ENCODE measurements at places on chromosomes 5 and 9.
A peak's percentile ranks its signal among the peaks of the same experiment; 100 is the strongest.

- no peak for ATAC-seq
Observed at GRCh38 chr5:162068412-162068811, 839 bp downstream of the GABRG2 start.

DNA sequence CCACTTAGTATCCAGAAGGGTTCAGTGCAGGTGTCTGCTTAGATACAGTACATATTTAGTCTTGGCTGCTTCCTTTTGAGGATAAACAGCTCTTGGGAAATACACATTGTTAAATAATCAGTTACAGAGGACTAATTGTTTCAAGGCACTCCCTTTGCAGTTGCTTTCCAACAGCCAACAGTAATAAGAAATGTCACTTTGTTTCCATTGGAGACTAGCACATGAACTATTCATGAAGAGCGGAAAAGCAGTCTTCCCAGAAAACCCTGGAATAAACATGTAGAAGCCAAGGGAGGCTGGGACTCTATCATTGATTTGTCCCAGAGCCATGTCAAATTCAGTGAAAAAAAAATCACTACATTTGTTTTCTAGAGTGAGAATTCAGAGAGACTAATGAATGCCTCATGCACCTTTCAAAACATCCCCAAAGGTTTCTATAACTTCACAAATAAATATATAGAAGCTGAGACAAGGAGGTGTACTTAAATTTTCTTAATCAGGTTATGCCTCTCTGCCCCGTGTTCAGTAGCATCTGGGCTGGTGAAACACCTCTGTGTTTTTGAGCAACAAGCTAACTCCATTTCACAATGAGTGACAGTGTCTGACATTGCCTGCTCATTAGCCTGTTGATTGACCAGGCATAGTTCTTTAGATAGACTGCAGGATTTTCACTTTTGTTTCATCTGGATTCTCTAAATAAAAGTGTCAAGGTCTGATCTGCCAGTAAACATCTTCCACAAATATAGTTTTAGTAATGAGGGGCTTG is 271.5 kb downstream of the ARRDC3 start:
- no peak for ATAC-seq

- no peak for ATAC-seq
Observed at GRCh38 chr5:36656556-36656955, 50.1 kb downstream of the SLC1A3 start.

DNA sequence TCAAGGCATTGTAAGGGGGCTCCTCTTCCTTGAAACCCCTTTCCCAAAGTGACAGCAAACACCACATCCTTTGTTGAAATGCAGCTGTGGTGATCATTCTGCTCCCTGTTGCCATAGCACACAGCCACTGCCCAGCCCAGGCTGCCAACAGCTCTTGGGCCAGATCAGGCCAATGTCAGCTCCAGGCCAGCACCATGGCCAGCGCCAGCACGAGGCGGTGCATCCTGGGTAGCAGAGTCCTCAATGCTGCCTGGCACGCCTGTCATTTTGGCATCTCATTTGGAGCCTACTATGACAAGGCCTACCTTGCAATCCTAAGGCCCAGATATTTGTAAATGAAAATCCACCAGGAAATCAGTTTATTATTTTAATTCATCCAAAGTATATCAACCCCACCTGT is 390.6 kb downstream of the DNAH5 start:
- no peak for ATAC-seq

GRCh38 chr9:99953861-99954507 is 47.5 kb downstream of the STX17 start:
- ATAC-seq: peak; percentile 37

DNA sequence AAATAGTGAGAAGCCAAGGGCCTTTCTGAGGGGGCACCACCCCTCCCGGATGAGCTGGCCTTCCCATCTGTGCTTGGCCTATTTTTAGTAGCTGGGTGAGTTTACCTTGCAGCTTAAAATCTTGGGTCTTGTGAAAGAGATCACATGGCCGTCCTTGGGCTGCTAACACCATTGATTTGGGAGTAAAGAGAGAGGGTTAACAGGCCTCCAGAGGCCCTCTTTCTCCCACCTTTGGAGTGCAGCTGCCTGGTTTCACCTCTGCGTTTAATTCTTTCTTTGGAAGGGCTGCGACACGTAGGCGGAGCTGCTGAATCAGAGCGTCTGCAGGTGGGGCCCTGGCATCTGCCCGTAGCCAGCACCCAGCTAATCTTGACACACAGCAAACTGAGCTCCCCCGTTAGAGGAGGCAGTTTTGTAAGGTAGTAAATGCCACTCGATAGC is 12.8 kb downstream of the OLFM1 start:
- ATAC-seq: no peak

GRCh38 chr5:23930985-23931384 is 423.6 kb downstream of the PRDM9 start:
- no peak for ATAC-seq

- no peak for ATAC-seq
Observed at GRCh38 chr9:24912767-24913166, 367.1 kb upstream of the IZUMO3 start.

DNA sequence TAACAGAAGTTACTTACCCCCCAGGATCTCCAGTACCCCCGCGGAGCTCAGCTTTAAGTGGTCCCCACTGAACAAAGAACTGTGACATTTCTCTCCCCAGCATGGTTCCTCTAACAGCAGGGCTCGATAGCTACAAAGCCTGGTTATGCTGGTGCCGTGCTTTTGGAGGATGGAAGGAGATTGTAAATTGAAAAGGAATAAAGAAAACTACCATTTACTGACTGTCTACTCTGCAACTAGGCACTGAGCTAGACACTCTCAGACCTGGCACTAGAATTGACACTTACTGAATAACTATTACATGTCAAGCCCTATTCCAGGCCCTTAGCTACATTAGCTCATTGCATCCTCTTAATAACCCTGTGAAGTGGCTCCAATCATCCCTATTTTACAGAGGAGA is 145.3 kb downstream of the TTLL11 start:
- no peak for ATAC-seq

DNA sequence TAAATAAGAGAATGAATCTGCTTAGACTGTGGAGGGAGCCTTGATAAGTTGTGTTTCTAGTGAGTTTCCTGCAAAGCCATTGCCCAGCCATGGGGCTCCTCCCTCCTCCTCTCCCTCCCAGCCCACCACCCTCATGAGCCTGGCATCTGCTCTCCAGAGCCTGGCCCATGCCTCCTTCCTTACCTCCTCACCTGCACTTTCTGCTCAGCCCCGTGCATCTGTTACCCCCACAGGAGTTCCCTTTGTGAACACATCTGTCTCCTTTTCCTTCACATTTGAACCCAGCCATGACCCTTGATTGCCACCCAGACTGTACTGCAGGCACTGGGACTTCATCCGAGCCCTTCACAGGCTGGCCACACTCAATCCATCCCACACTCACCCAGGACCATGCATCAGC is 395.6 kb downstream of the IRX2 start:
- no peak for ATAC-seq

DNA sequence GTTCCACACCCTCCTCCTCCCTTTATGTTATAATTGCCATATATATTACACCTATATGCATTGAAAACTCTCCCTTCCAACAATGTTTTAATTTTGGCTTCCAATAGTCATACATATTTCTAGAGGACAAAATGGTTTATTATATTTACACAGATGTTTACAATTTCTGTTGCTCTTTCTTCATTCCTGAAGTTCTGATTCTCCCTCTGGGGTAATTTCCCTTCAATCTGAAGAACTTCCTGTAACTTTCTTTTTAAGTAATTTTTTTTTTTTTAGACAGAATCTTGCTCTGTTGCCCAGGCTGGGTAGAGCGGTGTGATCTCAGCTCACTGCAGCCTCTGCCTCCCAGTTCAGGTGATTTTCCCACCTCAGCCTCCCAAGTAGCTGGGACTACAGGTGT is 173.0 kb upstream of the MAP1B start:
- ATAC-seq: no peak
